ENCODE measurements at places on chromosomes 2 and 18.
A peak's percentile ranks its signal among the peaks of the same experiment; 100 is the strongest.

DNA sequence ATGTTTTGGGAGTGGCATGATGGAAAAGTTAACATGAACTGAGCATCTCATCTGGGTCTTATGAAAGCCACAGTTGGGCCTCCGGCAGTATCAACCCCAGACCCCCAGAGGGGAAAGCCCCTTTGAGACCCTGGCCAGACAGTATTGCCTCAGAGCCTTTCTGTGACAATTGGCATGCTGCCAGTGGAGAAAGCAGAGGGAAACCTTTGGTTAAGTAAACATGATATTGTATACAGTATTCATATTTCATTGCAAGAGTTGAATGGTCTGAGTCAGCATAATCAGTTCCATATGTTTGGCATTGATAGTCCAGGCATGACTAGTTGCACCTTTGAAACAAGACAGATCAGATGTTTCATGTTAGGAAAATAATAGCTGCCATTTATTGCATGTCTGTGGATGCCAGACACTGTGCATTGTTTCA is 20.0 kb downstream of the MERTK start:
- DNase-seq: peak; percentile 71

- DNase-seq: peak; percentile 37
Observed at GRCh38 chr2:189412330-189412953, 28.8 kb upstream of the WDR75 start.

- DNase-seq: no peak
Observed at GRCh38 chr18:59715966-59716369, 18.7 kb upstream of the CCBE1 start.

DNA sequence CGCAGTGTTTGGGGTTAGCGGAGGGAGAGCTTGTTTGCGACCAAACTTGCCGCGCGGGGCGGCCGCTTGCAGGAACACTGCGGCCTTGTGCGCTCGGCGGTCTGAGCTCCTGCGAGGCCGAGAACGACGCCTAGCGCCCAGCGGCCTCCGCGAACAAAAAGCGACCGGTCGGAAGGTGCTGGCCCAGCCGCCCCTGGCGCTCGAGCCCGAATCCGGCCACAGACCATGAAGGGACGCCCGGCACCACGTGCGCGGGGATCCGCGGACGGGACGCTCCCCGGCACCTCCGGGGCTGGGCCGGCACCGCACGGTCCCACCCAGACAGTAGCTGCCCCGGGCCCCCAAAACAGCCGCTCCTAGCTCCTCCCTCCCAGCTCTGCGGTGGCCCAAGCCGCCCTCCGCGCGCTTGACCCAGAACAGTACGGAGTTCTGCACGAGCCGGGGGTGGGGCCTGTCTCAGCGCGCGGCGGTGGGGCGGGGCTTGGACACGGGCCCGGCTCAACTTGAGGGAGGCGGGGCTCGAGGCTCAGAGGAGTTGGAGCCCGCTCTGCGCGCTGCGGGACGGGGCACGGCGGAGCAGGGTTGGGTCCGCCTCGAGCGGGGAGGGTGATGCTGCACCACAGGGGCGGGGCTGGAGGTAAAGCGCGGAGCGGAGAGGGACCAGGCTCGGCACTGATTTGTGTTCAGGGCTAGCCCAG is 664 bp upstream of the IMPA2 start:
- peak; percentile 96 for DNase-seq

GRCh38 chr18:68962623-68963022 is 164.7 kb downstream of the CCDC102B start:
- DNase-seq: no peak

- no peak for DNase-seq
Observed at GRCh38 chr2:6647046-6647445, 218.7 kb downstream of the CMPK2 start.

DNA sequence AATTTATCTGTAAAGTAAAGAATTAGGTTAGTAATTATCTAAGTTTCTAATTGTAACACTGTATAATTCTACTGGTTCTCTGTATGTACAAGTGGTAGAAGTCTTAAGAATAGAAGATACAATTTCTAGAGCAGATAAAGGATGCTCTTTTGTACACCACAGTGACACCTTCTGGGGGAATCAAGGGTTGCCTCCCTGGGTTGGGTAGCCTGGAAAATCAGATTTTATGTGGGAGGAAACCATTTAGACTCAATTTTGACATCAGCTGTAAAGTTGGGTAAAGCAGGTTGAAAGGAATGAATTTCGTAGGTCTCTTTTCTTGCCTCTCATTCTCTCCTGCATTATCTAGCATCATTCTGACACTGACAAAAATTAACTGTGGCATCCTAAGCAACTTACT is 354.8 kb downstream of the DCC start:
- no peak for DNase-seq

GRCh38 chr2:65500310-65501040 is 68.1 kb upstream of the SPRED2 start:
- no peak for DNase-seq

GRCh38 chr2:159946326-159946999 is 116.0 kb downstream of the PLA2R1 start:
- no peak for DNase-seq

- DNase-seq: no peak
Observed at GRCh38 chr2:195356920-195357440, 300.0 kb upstream of the SLC39A10 start.

GRCh38 chr2:213834746-213835145 is 550.5 kb downstream of the SPAG16 start:
- no peak for DNase-seq

- no peak for DNase-seq
Observed at GRCh38 chr2:202337151-202337550, 39.0 kb upstream of the BMPR2 start.

- DNase-seq: no peak
Observed at GRCh38 chr2:38887902-38888554, 1.6 kb upstream of the ARHGEF33 start.

GRCh38 chr18:69259282-69259681 is 141.4 kb upstream of the DOK6 start:
- DNase-seq: no peak

DNA sequence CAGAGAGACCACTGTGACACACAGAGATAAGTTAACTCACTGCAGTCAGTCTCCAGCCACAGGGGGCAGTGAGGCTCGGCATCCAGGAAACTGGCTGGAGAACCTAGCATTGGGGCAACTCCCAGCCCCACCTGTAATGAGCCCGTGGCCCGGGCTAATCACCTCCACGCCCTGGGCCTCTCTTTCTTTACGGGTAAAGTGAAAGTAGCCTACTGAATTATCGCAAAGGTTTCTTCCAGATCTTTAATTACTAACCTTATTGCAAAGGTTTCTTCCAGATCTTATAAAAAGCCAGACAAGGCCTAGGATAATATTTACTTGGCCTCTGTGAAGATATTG is 45.7 kb upstream of the ACAA2 start:
- no peak for DNase-seq

GRCh38 chr2:207308519-207309224 is 142.9 kb upstream of the KLF7 start:
- no peak for DNase-seq

DNA sequence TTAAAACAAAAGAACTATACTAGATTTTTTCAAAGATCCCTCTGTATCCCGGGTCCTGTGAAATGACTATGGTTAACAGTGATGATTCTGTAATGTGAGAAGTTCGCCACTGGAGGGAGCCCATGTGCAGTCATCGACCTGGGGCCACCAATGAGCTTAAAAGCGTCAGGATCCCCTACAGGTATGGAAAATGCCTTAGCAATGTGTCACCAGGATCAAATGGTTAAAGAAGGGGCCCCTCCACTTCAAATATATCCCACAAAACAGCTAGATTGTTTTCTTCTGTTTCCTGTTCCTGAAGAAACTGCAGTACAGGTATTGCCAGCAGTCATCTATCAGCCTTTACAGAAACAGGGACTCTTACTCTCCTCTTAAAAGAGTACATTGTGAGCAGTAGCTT is 15.3 kb downstream of the CHRNA1 start:
- DNase-seq: peak; percentile 31

- no peak for DNase-seq
Observed at GRCh38 chr2:107717661-107718060, 109.0 kb upstream of the RGPD4 start.

- DNase-seq: no peak
Observed at GRCh38 chr2:241469746-241470145, 38.6 kb downstream of the STK25 start.

GRCh38 chr2:201233812-201234662 is 26.3 kb upstream of the CASP8 start:
- DNase-seq: no peak

GRCh38 chr2:106106622-106107508 is 87.2 kb downstream of the UXS1 start:
- no peak for DNase-seq

- no peak for DNase-seq
Observed at GRCh38 chr18:46458472-46458871, 198.5 kb downstream of the LOXHD1 start.

DNA sequence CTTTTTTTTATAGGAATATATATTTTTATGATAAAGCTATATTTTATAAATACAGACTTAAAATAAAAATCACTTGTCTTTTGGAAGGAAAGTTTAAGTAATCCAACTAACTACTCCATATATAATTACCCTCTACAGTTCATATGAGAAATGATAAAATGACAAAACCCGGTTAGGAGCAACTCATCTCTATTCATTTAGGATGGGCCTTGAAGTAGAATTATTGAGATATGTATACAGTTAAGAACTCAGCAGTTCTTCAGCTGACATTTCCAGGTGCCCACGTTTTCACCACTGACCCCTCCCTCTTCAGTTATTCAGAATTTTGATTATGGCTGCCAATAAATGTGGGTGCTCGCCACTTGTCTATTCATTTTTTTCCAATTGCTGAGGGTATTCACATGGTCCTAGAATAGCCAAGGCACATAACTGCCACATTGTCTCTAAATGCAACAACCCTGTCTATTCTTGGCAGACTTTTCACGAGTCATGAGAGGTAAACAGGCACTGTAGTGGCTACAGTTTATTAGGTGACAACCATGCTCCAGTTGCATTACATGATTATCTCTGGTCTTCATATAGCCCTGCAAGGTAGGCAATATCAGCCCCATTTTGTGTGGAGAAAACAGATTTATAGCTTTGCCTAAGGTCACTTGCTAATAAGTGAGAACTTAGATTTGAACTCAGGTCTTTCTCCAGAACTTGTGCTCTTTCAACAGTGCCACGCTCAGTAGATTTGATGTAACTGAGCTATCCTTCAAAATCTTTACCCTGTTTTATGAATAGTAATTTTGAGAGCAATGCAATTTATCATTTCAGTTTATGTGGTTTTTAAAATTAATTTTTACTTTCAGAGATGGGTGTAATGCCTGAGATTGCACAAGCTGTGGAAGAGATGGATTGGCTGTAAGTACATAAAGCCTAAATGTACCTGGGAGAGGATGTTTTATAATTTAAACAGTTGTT is 2.9 kb downstream of the DDX1 start:
- DNase-seq: no peak

DNA sequence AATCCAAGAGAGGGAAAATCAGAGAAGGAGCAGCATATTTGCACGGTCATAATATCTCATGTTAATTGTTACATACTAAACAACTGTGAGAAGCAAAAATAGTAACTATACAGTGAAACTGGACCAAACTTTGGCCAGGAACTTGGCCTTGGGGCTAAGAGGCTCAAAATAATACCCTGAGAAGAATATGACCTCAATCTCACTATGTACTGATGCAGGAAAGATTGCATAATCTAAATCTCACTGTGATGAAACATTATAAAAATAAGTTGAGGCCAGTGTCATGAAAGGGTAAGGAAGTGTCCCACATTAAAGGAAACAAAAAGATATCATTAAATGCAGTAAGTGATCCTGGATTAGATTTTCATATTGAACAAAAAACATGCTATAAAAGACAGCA is 36.5 kb downstream of the ZRANB3 start:
- DNase-seq: no peak

DNA sequence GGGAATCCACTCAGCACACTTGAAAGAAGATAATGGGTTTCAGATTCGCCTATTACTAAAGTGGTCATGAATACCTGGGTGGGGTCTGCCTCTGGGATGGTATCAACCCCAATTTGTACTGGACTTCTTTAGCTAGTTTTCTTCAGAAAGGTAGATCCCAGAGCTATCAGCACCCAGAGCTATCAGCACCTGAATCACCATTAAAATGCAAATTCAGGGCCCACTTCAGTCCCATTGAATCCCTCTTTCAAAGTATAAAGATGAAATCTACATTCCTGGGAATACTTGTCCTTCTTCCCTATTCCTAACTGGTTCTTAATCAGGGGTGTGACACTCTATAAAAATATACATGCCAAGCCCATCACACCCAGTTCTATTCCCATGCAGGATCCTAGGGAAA is 914.3 kb downstream of the DCC start:
- no peak for DNase-seq

GRCh38 chr2:37344453-37345361 is at the start of gene QPCT:
QPCT (plus strand) TSS chr2:37344630; CDS start chr2:37344732, 102 bp downstream.
- no peak for DNase-seq

DNA sequence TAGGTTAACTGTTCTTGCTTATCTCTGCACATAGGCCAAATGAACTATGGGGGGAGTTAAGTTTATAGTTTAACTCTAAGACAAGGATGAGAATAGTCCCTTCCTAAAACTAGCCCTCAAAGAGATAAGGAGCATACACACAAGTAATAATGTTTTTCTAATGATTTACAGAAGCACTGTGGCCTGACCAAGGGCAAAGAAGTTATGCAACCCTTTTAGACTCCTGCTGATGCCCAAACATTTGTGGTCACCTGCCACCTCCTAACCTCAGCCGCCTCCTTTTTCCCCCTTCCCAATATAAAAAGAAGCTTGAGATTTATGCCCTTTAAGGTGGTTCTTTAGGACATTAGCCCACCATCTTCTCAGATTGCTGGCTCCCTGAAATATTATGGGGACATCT is 357.7 kb downstream of the ALK start:
- no peak for DNase-seq

DNA sequence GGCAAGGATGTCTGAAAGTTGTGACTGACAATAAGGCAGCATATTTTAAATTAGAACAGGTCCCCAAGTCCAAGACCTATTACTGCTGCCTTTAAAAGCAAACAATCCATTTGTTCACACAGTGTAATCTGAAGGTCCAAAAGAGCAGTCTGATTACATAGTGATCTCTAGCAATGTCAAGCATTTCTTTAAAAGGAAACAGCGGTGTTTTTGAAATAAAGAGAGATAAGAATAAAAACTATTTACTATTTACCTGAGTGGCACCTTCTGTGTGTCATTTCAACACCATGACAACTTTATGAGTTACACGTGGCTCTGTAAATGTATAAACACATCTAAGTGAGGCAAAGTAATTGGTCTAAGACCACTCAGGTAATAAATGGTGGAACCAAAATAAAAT is 1009.9 kb upstream of the CNTNAP5 start:
- DNase-seq: no peak

- DNase-seq: no peak
Observed at GRCh38 chr2:158089322-158089721, 12.4 kb upstream of the UPP2 start.

DNA sequence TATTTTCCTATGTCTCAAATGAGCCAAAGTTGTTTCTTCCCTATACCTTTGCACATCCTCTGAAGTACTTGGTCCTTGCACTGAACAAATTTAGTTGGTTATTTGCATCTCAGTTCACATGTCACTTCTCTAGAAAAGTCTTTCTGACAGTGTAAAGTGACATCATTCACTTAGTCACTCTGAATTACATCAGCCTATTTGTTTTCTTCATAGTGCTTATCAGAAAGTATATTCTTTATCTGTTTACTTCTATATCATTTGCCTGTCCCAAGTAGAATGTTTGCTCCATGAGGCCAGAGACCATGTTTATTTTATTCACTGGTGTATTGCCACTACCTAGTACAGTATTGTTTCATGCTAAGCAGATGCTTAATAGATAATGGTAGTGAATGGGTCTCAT is 173.7 kb downstream of the HNMT start:
- no peak for DNase-seq

- DNase-seq: no peak
Observed at GRCh38 chr2:137913169-137913568, 51.1 kb upstream of the HNMT start.

GRCh38 chr18:3885209-3885792 is 435.3 kb downstream of the TGIF1 start:
- DNase-seq: peak; percentile 28

All from hematopoietic multipotent progenitor cell treated with erythropoietin and hydrocortisone succinate and interleukin-3 and kit ligand, for 15 days (in vitro differentiated cells).